ENCODE measurements at places on chromosomes 7 and 10. TPM values are rescaled to one million over a fixed set of nuclear protein-coding genes. Genes with fewer than 3 reads are reported as not detected.

DNA sequence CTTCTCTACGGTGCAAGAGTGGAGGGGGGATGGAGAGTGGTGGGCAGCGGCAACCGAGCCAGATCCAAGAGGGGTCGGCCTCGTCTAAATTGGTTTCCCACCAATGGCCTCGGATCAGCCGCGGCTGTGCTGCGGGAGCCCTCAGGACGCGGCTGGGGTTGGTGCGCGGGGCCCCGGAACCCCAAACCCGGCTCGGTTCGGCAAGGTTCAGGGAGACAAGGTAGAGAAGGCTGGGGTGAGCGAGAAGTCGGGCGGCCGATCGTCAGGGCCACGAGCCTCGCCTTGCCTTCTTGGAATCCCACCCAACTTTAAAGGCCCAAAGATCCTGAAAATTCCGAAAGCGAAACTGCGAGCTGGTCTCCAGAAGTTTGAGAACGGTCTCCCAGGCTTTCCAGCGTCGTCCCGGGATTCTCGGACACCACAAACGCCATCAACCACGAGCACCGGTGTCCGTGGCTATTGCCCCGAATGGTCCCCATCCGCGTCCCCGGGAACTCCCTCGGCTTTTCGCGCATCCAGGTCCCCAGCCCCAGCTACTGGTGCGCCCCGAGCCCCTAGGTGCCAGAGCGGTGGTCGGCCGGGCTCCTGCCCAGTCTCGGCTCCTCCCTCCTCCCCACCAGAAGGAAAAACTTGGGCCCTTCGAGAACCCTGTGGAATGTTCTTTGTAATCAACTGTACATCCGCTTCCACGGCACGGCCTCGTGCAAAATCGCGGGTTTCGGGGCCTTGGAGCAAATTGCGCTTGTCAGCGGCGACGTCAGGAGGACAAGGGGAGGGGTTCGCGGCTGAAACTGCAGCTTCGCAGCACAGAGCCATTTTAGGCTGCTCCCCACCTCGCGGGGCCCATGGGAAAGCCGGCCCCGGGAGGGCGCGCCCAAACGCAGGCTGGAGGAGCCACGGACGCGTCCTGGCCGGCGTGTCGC, 3.2 kb downstream of the SFMBT2 start:
- peak; percentile 44 for DNase-seq

GALNT17 gene
- 0.37 TPM for total RNA-seq

AHCYL2 gene
- 482 TPM for total RNA-seq

GALNT11 gene
- total RNA-seq, result 21.0 TPM

DNA sequence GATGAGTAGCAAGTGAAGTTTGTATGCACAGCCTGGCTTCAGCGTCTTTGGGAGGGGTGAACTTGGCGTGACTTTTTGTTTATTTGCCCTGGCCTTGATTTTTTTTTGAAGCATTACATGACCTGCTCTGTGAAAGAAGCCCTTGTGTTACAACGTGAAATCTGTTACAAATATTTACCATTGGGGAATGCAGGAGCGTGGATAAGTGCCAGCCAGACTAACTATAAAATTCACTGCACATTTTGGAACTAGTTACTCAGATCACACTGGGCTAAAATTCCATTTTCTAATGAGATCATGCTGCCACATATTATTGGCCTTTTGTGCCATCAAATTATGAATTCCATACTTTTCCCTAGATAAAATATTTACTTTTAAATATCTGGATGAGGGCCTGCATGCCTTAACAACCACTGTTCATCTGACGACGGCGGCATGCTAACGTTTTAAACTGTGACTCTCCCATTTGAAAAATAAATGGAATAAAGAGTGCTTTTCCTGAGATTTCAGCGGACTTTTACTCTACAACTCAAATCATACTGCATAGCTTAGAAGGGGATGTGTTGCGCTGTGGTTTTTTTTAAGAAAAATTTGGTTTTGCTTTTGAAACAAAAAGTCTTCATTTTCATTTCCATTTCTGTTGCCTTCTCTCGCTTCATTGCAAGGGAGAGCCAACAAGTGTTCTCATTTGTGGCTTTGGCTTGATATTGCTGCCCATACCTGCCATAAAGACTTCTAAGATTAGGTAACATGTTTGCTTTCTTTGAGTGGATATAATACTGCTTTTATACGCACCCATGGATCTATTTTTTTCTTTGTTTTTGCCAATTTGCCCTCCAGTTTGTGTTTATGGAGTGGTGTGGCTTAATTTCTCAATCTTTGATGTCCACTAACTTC, 352.2 kb downstream of the TFEC start:
- peak; percentile 50 for DNase-seq

DNA sequence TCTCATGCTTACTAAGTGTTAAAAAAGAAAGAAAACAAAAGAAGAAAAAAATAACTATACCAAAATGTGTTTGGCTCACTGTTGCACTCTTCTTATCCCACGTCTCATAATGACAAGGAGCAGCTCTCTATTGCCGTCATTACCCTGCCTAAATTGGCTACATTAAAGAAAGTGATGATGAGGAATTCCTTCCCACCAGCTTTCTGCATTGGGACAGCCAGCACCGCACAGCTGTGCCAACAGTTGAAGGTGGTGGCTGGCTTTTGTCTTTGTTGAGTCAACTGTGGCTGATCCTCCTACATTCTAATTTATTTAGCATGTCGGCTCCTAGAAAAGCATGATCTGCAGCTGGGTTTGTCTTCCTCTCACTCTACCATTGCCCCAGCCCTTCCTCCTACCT, 751.8 kb downstream of the KCNMA1 start:
- peak; percentile 43 for DNase-seq
